DMS 273 treated with DMSO at 0.1 percent for 48 hours (cell line): ENCODE measurements at places on chromosomes 3 and 15.

DNA sequence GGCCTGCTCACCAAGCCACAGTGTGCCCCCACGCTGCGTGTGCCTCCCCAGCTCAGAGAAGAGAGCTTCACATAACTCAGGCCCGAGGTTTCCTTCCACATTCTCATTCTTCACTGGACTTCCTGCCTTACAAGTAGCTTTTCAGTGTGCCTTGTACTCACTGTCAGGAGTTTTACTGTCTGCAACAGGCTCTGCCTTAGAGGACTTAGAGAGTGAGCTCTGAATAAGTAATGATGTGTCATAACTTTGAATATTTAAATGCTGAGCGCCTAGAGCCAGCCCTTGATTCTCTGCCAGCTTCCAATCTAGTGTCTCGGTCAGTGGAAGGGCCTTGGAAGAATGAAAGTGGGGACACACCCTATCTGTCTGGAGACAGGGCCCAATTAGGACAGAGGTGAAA is 41.8 kb downstream of the ITGB5 start:
- DNase-seq, result no peak

DNA sequence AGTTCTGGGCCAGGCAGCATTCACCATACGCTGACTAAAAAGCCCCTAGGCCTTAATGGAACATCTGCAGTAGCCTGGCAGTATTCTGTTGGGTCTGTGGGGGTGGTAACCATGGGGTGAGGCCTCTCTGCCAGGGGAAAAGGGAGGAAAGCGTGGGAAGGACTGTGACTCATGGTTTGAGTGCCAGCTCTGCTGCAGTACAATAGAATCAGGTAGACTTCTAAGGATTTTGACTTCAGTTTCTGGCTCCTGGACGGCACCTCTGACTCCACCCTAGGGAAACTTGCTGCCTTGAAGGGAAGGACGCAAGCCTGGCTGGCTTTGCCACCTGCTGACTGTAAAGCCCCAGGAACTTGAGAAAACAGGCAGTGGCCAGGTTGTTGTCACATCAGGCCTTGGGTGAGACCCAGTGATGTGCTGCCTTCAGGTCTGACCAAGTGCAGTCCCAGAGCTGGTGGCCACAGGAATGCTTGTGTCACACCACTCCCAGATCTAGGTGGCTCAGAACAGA is 148.6 kb downstream of the SUCNR1 start:
- no peak for DNase-seq

DNA sequence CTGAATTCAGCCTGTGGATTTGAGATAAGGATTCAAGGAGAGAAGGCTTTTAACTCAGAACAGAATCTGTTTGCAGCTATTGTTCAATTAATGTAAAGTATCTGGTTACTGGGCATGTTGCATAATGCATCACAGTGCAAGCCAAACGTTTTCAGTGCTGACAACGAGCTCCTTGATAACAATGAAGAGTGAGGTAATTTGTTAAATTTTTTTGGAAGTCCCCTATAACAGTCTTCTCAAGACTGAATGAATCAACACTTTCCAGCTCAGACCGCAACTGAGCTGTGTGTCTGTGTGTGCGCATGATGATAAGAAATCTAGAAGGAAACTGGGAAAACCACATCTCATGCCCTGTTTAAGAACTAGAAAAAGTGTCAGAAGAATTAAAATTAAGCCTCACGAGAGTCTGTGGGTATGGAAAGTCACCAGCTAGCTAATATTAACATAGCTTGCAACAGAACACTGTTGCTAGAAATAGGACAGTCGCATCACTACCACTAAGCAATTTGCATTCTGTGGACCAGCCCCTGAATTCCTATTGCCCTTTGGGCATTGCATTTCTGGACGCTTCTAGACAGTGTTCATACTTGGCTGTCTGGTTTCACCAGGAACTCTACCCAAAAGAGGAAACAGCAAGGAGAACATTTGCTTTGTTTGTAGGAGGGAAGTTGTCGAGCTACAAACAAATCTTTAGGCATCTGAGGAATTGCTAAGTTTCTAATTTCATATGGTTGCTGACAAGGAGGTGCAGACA is 43.7 kb upstream of the ATP2C1 start:
- peak; percentile 33 for DNase-seq

- DNase-seq, result no peak
Measured at GRCh38 chr3:187361835-187362234, 6.3 kb upstream of the RTP4 start.

DNA sequence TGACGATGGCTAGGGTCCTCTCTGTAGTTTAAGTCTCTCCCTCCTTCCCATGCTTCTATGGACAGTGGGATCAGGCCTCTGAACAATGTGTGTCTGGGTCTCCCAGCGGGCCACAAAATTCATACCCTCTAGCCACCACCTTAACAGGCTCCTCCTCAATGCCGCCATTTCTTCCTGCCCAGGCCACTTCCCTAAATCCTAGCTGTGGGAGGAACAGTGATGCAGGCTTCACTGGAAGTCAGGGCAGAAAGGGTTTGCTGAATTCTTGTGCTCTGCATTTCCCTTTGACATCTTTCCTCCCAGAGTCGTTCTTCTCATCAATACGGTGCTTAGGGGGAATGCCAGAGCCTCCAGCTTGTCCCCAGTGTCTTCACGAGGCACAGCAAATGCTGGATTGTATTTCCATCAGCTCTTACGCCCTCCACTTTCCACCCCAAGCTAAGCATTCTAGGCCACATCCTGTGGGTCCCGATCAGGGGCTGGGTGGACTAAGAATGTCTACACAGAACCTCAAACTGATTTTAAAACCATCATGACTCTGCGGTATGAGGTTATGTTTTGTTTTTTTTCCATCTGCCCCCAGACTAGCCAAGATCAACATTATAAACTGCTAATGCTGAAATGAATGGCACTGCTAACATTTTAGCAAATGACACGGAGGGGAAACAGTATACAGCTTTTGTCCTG is 11.9 kb upstream of the LDHAL6B start:
- no peak for DNase-seq

GRCh38 chr15:33985751-33986150 is 17.5 kb downstream of the CHRM5 start:
- no peak for DNase-seq
